Endothelial cell of umbilical vein (primary cell): ENCODE measurements at places on chromosomes 1 and 21. TPM values are rescaled to one million over a fixed set of nuclear protein-coding genes. Genes with fewer than 3 reads are reported as not detected.

Gene REN
- total RNA-seq = not detected in 2 replicates

- DNase-seq = no peak
Observed at GRCh38 chr1:31648641-31649357, 4.1 kb upstream of the PEF1 start.

Gene NPPB
- total RNA-seq = not detected in 2 replicates

- peak; percentile 41 for DNase-seq
Observed at GRCh38 chr1:230753586-230754251, 6.5 kb downstream of the CAPN9 start.

GRCh38 chr1:225319871-225320270, 108.0 kb downstream of the LBR start:
- no peak for DNase-seq

DNA sequence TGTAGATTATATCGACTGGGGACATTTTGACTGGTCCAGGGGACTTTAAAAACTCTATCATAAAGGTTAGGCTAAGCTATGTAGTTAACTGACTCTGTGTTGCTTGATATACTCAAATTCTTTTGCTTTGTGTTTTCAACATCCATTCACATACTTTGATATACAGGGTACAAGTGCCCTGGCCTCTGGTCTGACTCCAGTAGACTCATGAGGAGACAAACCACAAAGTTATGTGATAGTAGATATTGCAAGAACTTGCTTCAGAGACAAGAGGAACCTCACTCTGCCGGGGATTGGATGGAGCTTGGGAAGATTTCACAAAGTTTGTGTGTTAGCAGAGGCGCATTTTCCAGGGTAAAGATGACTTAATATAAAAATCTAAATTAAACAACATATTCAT, 1.3 kb downstream of the GORAB start:
- DNase-seq = no peak

DNA sequence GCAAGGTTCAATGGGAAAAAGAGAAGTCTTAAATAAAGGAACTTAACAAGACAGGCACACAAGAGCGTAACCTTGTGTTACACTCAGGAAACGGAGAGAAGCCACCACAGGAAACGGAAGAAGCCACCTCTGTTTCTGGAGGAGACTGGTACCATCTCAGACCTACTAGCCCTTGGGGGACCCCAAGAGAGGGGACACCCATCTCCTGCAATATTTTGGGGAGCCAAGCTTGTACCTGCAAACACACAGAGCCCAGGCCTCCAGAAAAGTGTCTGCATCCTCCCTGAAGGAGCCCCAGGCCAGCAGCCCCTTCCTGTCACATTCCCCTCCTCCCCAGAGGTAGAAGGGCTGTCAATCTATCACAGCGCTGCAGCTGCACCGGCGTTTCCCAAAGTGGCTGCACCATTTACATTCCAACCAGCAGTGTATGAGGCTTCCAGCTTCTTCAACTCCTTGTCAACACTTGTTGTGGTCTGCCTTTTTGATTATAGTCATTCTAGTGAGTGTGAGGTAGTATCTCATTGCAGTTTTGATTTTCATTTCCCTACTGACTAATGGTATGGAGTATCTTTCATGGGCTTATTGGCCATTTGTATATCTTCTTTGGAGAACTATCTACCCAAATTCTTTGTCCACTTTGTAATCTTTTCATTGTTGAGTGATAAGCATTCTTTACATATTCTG, 23.0 kb upstream of the PADI1 start:
- DNase-seq = no peak

DNA sequence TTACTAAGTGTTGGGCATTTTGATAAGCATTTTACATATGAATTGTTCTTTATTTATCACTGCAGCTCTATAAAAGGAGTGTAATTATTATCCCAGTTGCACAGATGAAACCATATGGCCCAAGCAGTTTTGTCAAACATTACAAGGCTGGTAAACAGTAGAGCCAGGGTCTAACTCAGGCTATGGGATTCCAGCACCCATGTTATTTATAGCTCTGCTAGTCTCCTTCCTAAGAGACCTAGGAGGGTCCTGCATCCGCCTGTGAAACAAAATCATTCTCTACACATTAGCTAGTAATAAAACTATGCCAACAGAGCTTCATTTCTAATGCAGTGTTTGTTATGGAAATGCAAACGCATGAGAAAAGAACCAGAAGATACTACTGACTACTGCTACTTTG, 58.6 kb downstream of the IL23R start:
- no peak for DNase-seq

Gene C1QA
- total RNA-seq = not detected in 2 replicates

GRCh38 chr1:21828506-21829210, 16.6 kb downstream of the LDLRAD2 start:
- DNase-seq = no peak

DNA sequence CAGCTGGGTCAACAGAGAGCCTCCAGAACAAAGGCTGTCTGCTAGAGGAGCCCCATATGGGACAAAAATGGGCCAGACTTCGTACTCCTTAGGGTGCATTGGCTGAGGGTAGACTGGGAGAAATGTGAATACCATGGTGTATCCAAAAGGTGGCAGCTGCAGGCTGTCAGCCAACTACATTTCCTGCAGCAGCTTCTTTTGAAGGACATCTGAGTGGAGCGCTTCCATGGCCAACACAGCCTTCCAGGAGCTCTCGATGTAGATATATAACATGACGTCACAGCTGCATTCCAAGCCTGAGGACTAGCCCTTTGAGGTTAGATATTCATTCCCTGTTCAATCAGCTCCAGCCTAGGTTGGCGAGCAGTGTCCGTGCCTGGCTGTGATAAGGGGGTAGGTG, 107.7 kb downstream of the MAB21L3 start:
- DNase-seq = no peak

Gene TNN
- total RNA-seq = not detected in 2 replicates

- DNase-seq = no peak
Observed at GRCh38 chr21:27323331-27323730, 356.4 kb upstream of the ADAMTS5 start.

GRCh38 chr1:24535021-24535424, 20.9 kb upstream of the NCMAP start:
- no peak for DNase-seq

DNA sequence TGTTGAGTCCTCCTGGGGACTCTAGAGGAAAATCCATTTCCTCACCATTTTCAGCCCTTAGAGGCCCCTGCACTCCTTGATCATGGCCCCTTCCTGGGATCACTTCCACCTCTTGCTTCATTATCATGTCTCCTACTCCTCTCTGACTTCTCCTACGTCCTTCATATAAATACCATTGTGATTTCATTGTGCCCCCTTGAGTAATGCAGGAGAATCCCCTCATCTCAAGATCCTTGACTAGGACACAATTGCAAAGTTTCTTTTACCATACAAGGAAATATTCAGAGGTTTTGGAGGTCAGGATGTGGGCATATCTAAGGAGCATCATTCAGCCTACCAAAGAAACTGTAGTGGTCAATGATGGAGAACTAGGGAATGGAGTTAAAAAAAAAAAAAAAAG, 8.8 kb upstream of the GBP6 start:
- no peak for DNase-seq

GRCh38 chr1:26768755-26769154, 19.0 kb upstream of the PIGV start:
- DNase-seq = peak; percentile 90

GRCh38 chr1:44138239-44138638, 3.2 kb downstream of the KLF18 start:
- no peak for DNase-seq

Gene ECM1
- 7.2 and 7.3 TPM in 2 replicates for total RNA-seq

Gene FCRL6
- not detected in 2 replicates for total RNA-seq

- no peak for DNase-seq
Observed at GRCh38 chr1:154442006-154442740, 37.0 kb downstream of the IL6R start.

Gene RNU1-3
- 1,319 and 2,019 TPM in 2 replicates for total RNA-seq

- DNase-seq = no peak
Observed at GRCh38 chr1:89812992-89813391, 7.8 kb upstream of the LRRC8D start.

DNA sequence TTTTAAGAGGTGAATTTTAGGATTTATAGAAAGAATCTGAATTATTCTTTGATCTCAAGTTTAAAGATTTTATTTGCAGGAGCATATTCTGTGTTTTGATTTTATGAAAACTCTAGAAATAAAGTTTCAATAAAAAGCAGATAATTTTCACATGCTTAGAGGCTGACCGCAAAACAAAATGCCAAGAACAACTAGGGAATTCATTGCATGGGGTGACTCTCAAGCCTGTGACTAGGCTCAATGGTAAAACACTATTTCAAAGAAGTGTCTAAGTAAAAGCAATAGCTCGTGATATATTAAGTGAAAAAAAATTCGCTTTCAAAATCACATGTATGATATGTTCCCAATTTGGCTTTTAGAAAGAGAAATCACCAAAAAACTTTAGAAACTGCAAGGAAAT, 49.6 kb downstream of the RPL5 start:
- DNase-seq = no peak

- no peak for DNase-seq
Observed at GRCh38 chr1:108201687-108202086, 1.5 kb upstream of the SLC25A24 start.

DNA sequence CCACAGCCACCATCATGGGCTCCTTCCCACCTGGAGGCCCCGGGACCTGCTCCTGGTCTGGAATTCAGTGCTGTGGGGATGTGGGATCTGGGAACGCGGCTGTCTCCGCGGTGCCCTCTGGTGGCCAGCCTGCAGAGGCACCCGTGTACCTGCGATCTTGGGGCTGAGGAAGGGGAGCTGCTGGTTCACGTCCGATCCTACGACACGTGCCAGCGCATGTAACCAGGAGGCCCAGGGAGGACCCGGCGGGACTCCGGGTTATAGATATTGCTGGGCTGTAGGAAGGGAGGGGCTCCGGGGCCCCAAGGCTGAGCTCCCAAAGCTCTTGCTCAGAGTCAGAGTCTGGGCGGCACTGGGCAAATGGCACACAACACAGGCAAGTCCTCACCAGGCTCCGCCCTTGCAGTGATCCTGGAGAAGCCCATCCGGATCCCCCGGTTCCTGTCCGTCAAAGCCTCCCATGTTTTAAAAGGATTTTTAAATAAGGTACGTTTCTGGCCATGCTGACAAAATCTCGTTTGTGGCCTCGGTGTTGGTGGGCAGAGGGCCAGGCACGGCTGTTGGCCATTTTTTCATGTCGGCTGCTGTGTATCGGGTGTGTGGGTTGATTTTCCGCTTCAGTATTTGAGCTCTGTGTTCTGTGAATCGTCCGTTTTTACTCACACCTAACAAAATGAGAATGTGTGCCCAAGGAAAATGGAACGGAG, 20.1 kb downstream of the FAAP20 start:
- peak; percentile 54 for DNase-seq
